ENCODE measurements at places on chromosomes 5 and 9.
A peak's percentile ranks its signal among the peaks of the same experiment; 100 is the strongest.

DNA sequence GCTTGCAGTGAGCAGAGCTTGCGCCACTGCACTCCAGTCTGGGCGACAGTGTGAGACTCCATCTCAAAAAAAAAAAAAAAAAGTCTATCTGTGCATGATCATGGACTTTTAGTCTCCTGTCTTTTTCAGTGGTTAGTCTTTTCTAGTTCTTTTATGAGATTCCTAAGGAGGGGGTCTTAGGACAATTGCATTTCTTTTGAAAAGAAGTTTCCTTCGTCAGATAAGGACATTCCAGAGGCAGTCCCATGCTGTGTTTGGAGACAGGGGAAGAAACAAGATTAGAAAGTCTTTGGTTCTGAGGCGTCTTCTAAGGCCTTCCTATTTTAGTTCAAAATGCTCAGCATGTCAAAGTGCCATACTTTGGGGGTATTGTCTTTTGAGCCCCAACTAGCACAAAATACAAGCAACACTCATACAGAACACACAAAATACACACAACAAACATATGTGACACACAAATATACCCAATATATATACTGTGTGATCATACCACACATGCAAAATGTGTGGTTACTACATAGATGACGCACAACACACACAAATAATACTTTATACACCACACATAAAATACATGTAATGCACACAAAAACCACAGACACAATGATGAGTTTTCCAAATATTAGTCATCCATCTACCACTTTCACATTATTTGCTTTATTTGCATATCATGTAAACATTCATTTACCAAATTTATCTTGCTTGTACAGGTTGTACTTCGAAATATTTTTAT lies 394.5 kb downstream of the SPATA31D1 start:
- no peak for DNase-seq

DNA sequence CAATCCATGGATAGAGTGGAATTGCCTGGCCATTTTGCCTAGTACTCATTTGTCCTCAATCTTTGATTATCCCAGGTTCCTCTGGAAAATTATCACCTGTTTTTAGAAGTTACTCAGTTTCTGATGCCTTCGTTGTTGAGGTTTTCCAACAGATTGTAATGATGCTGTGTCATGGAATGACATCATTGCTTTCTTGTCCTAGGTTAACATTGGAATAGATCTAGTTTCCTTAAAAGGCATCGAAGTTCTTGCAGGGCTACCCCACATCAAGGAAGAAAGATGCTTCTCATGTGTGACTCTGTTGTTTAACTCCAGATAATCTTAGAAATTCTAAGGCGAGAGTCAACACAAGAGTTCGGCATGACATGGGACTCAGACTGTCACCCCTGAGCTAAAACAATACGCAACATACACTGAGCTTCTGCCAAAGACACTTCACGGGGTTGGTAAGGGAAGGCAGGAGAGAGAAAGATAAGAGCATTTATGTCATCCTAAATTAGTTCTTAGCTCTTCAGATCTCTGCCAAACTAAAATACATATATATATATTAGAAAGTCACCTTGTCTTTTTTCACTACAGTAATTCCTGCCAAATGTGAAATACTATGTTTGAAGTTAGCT lies 293.2 kb upstream of the WWC1 start:
- DNase-seq: no peak

DNA sequence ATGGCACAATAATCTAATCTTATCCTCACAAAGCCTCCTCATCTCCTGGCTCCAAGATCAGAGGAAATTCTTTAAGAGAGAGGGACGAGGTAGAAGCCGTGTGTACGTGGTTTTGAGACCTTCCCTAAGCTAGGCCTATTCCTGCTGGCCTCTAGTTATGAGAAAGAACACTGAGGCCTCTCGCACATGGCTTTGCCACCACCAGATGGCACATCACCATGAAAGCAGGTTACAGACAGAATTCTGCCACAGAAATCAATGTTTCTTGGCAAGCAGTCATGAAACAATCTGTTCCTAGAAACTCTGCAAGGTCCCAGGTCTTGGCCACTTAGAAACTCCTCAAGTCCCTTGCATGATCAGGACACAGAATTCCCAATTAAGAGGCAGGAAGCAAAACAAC lies 268.2 kb upstream of the TAS2R1 start:
- DNase-seq: no peak

- DNase-seq: no peak
Observed at GRCh38 chr9:120080849-120081248, 499.1 kb downstream of the CDK5RAP2 start.

- no peak for DNase-seq
Observed at GRCh38 chr5:88551724-88552345, 283.2 kb upstream of the TMEM161B start.

- DNase-seq: no peak
Observed at GRCh38 chr5:35862126-35862525, 5.4 kb downstream of the IL7R start.

DNA sequence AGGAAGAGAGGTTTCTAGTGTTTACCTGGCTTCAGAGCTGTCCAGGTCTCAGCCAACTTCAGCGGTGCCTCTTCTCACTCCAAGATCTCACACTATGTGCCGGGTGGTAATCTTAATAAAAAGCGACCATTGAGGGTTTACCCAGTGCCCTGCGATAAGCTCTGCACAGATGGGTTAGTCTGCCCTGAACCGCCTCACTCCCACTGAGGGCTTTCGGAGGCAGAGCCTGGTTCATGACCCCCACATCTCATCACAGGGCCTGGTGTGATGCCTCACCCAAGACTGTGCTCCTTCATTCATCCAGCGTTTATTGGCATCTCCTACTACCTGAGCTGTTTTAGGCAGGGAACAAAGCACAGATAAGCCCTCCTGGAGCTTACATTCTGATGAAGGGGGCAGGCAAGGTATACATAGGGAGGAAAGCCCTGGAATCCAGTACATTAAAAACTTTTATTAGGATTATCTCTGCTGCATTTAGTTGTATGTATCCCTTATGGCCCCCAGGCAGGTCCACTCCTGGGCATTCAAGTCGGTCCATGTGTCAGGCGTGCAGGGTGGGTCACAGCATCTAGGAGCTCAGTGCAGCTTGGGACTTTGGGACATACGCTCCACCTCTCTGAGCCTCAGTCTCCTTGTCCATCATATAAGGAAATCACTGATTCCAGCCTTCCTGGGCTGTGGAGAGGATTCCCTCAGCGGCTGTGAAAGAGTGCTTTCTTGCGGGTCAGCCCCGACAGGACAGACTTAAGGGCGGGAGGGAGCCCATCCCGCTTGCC lies 613 bp upstream of the COL15A1 start:
- no peak for DNase-seq

DNA sequence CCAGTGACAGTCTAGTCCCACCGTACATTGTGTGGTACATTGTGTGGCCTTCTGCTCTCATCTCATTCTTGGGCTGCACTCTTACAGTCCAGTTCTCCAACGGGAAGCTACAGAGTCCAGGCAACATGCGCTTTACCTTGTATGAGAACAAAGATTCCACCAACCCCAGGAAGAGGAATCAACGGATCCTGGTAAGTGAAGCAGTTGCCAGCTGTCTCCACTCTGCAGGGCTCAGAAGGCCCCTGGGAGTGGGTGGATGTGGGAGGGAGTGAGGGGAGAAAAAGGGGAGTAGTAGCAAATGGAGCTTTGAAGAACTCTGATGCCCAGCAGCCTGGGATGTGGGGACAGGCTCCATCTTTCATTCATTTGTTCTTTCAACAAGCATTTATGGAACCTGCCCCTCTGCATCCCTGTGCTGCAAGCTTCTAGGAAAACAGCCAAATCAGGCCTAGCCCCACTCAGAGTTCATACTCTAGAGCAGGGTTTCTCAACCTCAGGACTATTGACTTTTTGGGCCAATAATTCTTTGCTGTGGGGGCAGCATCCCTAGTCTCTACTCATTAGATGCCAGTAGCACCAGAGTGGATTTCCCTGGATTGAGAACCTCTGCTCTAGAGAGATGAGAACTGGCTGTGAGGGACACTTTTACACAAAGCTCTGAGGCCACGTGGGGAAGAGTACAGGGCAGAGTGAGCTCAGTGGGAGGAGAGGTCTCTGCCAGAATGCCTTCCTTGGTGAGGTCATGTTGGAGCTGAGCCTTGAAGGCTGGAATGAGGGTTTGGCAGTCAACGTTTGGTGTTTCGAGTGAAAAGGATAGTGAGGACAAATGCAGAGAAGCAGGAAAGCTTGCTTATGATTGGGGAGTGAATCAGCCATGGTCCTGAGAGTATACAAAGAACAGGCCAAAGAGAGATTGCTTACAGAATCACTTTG lies 1.1 kb downstream of the POLR1E start:
- peak; percentile 14 for DNase-seq

DNA sequence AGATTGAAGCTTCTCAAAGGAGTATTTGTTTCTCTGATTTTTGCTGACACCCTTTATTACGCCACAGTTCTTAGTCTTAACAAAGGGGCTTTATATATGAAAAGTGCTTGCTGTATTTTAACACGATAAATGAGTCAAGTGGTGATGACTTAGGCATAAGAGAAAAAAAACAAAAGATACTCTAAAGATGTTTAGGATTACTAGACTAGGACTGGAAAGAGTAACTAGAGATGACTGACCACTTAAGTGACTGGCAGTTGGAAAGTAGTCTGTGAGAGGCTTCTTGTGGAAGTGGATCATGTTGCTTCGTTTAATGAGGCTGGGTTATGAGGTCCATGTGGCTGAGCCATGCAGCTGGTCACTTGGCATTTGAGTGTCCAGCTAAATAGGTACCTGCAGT lies 69.4 kb upstream of the ACTBL2 start:
- DNase-seq: no peak

- DNase-seq: no peak
Observed at GRCh38 chr9:115400796-115401195, 282.8 kb upstream of the TNC start.

GRCh38 chr5:37722236-37723161 lies 117.3 kb downstream of the GDNF start:
- DNase-seq: no peak

DNA sequence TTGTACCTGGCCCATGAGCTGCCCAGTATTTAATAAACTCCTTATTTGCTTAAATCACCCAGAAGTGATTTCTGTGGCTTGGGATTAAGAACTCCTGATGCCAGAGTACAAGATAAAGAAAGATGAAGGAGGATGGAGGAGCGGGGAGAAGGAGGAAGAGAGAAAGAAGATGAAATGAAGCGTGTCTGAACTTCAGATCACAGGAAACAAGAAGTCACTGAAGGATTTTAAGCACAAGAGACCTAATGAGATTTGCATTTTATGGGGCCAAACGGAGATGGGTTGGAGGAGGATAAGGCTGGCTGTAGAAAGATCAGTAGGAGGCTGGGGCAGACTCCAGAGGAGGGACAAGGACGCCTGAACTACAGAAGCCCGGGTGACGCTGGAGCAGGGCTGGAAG lies 3.1 kb downstream of the EIF4E1B start:
- DNase-seq: no peak

DNA sequence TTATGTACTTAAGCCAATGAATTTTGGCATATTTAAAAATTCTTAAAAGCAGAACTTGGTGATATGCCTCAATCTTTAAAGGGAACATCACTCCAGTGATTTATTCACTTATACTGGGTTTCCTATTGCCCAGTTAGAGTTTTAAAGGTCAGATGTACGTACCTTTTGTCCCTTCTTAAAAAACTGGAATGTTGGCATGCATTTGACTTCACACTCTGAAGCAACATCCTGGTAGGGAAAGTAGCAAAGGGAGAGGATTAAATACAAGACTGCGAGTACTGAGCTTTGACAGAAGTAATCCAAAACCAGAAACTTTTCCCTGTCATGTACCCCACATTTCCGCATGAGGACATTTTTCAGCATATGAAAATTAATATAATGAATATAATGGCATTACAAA lies 11.7 kb downstream of the TXN start:
- DNase-seq: no peak

DNA sequence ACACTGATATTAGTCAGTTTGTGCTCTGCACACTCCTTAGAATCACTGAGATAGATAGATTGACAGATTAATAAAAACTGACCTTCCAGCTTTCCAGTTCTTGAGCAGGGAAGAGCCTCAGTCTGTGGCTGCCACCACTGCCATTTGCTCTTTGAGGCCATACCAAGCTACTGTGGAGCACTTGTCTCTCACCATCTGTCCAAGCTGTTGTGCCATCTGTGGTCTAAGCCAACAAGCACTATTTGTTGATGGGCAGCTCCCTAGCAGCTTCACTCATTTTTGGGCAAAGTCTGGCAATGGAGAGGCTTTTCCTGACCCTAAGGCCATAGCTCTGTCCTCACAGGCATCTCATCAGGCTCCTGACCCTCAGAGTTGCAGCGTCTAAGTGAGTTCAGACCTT lies 30.4 kb downstream of the HTR1A start:
- peak; percentile 82 for DNase-seq

- DNase-seq: no peak
Observed at GRCh38 chr5:33330426-33330825, 110.3 kb upstream of the TARS1 start.

GRCh38 chr5:176944268-176944667 lies 45.1 kb upstream of the HK3 start:
- no peak for DNase-seq

GRCh38 chr5:80219391-80219790 lies 36.5 kb downstream of the SERINC5 start:
- DNase-seq: no peak

- no peak for DNase-seq
Observed at GRCh38 chr9:89154218-89154617, 24.4 kb downstream of the SHC3 start.

GRCh38 chr5:135230251-135230925 lies 168.6 kb downstream of the MACROH2A1 start:
- no peak for DNase-seq

DNA sequence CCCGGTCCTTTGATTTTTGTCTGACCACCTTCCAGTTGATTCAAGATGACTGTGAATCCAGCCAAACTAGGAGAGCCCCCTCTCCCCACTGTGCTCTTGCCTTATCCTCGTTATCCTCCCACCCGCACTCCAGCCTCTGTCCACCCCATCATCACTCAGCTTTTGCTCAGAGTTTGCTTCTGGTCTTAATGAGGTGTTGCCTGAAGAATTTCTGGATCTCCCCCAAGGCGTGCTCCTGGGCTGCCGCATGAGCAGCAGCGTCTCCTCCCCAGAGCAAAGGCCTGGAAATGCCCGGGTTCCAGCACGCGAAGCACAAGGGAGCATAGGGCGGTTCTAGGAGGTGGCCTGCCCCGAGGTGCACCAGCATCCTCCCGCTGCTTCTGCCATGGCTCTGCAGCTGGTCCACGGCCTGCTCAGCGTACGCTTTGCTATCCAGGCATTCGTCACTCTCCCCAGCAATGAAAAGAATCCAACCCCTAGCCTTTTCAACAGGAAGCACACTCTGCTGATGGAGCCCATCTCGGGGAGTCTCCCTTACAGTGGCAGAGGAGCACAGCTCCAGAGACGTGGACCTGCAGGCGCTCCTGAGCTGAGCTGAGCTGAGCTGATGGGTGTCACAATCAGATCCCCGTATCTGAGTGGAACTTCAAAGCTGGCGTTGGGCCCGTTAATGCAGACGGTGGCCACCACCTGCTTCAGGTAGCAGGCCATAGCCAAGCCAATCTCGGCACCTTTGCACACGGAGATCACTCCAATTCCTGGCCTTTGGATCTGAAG lies 50.7 kb downstream of the BAAT start:
- no peak for DNase-seq

DNA sequence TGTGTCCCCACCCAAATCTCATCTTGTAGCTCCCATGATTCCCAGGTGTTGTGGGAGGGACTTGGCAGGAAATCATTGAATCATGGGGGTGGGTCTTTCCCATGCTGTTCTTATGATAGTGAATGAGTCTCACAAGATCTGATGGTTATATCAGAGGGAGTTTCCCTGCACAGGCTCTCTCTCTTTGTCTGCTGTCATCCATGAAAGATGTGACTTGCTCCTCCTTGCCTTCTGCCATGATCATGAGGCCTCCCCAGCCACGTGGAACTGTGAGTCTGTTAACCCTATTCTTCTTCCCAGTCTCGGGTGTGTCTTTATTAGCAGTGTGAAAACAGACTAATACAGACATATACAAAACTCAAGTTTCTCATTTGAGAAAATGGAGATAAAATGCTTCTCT lies 139.3 kb downstream of the FBXL7 start:
- no peak for DNase-seq
